Mesothelial cell of epicardium (in vitro differentiated cells): ENCODE measurements at places on chromosomes 6 and 20.

DNA sequence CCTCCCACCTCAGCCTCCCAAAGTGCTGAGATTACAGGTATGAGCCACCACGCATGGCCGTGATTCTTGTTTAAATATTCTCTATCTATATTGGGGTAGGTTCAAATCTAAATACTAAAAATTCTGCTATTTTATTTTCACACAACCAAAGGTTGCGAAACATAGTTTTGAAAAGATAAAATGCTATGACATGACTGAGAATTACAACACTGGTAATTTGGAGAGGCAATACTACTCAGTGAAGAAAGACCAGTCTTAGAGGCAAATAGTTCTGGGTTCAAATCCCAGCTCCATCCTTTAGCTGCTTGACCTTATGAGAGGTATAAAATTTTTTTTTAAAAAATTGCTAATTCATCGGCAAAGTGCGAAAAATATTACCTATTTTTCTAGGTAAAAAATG, 137.0 kb upstream of the PREP start:
- H3K4me1 ChIP-seq = peaks cover 10% of the 10 kb centered on the region
- H3K27me3 ChIP-seq = peaks cover 1% of the 10 kb centered on the region
- no peak overlapping the region for H3K4me3 ChIP-seq
- H3K36me3 ChIP-seq = no peaks in the 10 kb centered on the region

GRCh38 chr6:82374516-82374915, 10.9 kb downstream of the TPBG start:
- peaks cover 4% of the 10 kb centered on the region for H3K4me1 ChIP-seq
- no peak overlapping the region for H3K27ac ChIP-seq
- peaks cover 11% of the 10 kb centered on the region for H3K36me3 ChIP-seq
- DNase-seq = no peak
- no peak overlapping the region for H3K4me3 ChIP-seq

DNA sequence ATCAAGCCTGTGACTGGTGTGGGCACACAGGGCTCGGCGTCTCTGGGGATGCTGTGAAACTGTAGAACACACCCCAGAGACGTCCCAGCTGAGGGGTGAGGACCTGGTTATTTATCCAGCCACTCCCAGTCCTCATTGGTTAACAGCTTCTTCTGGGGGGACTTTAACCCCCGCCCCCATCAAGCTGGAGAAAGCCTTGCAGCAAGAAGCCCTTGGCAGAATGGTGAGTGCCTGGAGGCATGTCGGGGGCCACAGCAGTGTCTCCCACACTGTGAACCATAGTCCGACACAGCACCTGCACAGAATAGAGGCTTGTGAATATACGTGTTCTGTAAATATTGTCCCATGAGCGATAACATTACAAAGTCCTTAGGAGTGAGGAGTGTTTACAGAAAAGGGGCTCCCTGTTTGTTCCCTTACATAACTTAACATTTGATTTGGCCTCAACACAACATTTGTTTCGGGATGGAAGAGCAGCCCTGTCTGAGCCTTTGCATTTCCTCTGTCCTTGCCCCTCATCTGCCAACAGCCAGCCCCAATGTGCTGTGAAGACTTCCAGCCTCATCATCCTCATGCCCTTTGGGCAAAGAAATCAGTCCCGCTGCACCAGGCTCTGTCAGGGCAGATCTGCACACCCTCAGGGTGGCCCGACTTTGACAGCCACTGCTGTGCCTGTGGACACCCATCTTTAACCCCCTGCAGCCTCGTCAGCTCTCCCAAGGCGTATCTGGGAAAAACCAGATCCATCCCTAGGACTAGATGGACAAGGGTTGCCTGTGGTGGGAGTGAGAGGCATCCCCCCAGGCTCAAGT, 2.2 kb upstream of the RRBP1 start:
- H3K27me3 ChIP-seq = peaks cover 33% of the 10 kb centered on the region
- H3K4me3 ChIP-seq = no peak overlapping the region
- DNase-seq = no peak
- H3K4me1 ChIP-seq = peaks cover 28% of the 10 kb centered on the region
- H3K27ac ChIP-seq = no peak overlapping the region
- no peaks in the 10 kb centered on the region for H3K36me3 ChIP-seq

GRCh38 chr20:11952639-11953038, 34.9 kb downstream of the BTBD3 start:
- H3K4me3 ChIP-seq = no peak overlapping the region
- H3K4me1 ChIP-seq = no peaks in the 10 kb centered on the region
- no peak overlapping the region for H3K27ac ChIP-seq
- peaks cover 3% of the 10 kb centered on the region for H3K36me3 ChIP-seq

- no peak overlapping the region for H3K4me3 ChIP-seq
- peaks cover 49% of the 10 kb centered on the region for H3K4me1 ChIP-seq
- no peaks in the 10 kb centered on the region for H3K36me3 ChIP-seq
- H3K27ac ChIP-seq = no peak overlapping the region
Observed at GRCh38 chr6:96931198-96931597, 6.7 kb downstream of the KLHL32 start.

DNA sequence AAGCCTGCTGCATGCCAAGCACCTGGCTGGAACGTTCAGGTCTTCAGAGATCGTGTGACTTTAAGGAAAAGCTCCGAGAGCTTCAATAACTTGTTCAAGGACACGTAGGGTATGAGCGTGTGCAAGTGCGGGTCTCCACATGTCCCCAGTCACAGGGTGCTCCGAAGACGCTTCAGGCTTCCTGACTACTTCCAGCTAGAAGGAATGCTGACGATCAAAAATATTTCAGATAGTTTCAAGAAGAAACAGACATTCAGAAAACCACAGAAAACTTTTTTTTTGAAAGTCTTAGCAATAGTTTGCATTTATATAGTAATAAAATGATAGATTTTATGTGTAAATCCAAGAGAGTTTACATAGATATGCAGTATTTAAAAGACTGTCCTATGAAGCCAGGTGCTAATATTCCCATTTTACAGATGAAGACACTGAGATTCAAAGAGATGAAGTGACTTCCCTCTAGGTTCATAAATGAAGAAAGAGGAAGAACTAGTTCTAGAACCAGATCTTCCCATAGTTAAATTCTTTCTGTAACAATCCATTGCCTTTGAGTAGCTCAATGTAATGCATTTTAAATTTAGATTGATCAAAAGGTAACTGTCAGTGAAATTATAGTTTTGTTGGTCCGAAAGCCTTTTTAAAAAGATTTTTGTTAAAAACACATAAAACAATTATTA, 247.6 kb downstream of the MYLK4 start:
- H3K27me3 ChIP-seq = peaks cover 5% of the 10 kb centered on the region
- no peak for DNase-seq
- no peaks in the 10 kb centered on the region for H3K36me3 ChIP-seq
- H3K4me1 ChIP-seq = peaks cover 46% of the 10 kb centered on the region
- H3K4me3 ChIP-seq = no peak overlapping the region
